ENCODE measurements at places on chromosomes 1 and 21.

- DNase-seq: no peak
Observed at GRCh38 chr1:61158591-61158990, 76.2 kb downstream of the NFIA start.

DNA sequence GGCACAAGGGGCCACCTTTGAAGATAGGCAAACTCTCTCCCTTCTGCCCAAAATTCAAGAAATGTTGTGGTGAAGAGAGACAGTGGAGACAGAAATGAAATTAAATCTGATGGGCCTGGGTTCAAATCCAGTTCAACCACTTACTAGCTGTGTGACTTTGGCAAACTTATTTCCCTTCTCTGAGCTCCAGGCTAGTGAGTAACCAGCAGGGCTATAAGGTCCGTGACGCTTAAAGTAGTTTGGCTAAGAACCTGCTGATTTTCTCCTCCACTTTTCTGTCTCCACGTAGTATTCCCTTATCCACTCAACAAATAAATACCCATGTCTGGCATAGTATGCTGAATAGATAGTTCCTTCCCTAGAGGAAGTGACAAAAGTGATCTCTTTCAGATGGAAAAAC lies 1.9 kb downstream of the SLC2A1 start:
- no peak for DNase-seq

GRCh38 chr1:77126307-77126706 lies 92.9 kb downstream of the PIGK start:
- peak; percentile 33 for DNase-seq

DNA sequence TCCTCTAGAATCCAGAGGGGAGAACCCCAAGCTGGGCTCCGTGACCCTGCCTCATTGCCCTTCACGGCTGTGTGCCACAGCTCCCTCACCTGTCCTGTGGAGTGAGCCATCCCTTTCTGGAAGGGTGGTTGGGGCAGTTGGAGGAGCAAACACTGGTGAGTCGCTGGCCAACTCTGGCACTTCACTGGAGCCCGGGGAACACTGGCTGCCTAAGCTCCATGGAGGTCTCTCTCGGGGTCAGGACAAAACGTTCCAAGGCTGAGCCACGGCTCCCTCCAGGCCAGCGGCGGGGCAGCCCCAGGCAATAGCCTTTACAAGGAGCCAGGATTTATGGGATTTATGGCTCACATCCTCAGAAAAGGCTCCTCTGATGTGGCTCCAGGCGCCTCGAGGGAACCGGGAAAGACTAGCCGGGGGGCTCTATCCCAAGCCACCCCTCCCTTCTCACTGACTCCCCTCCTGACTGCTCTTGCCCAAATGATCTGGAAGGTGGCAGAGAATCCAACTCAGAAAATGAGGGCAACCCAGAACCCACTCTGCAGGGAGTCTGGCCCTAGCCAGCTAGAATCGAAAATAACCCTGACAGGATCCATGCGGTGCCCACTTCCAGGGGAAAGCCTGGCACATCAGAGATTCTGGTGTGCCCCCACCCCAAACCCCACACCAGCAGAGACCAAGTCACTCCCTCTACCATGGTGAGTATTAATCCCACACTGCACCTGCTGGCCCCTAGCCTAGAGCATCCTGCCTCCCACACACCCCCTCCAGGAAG lies 75.2 kb downstream of the GLIS1 start:
- DNase-seq: no peak

GRCh38 chr1:191592907-191593306 lies 565.4 kb upstream of the RGS18 start:
- no peak for DNase-seq

DNA sequence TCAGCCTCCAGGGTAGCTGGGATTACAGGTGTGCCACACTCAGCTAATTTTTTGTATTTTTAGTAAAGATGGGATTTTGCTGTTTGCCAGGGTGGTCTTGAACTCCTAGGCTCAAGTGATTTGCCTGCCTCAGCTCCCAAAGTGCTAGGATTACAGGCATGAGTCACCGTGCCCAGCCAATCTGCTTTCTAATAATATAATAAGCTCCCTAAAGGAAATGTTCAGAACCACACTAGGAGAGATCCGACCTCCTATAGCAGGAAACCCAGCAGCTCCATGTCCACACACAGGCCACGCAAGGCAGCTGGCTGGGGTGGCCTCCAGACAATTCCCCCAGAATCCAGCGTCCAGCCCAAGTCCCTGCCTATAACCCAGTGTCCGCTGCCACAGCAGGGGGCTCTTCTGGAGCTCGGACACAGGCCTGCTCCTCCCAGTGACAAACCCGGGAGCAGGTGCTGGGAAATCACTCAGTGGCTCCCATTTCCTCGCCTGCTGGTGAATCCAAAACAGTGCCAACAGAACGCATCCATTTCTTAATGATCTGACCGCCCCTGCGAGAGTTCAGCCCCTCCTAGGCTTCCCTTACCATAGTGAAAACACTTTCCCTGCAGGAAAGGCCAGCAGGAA lies 7.5 kb downstream of the RIPK4 start:
- no peak for DNase-seq

DNA sequence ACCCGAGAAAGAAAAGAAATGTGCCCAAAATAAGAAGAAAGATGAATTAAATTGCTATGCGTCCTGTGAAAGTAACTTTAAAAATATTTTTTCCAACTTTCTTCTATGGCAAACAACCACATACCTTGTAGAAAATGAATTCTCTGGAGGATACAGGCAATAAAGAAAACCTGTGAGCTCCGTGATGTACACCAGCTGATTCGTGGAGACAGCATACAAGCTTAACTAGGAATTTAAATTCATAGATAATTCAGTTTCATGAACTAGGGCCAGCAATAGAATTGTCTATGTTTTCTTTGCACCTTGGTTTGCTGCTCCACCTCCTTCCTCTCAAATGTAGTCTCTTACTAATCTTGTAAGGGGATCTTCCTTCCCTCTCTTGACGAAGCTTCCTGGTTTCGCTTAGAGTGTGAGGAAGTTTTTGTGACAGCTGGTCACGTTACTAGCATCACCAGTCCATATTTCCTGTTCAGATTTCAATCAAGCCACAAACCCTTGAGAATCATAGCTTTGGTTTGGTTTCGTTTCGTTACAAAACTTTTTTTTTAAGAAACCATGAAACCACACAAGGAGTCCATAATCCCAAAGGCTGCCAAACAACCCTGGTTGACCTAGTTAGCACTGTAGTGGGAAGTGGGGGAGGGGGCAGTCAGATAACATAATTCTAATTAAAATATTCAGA lies 35.8 kb downstream of the GREM2 start:
- DNase-seq: no peak

- no peak for DNase-seq
Observed at GRCh38 chr1:29960156-29960755, 723.9 kb downstream of the PTPRU start.

DNA sequence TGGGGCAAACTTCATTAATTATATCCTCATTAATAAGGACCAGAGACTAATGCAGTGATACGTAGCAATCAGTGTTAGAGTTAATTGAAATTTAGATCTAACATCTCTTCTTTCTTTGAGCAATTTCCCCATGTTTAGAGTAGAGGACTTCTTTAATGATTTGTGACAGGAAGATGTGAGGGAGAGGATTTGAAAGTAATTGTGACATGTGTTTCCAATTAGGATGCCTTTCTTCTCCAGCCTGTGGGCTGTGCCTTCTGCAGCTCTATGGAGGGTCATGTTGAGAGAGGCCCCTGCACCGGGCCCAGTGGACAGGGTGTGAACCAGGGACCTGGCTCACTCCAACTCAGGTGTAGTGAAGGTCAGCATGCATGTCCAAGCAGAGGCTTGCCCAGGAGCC lies 103.0 kb downstream of the GREM2 start:
- DNase-seq: no peak

DNA sequence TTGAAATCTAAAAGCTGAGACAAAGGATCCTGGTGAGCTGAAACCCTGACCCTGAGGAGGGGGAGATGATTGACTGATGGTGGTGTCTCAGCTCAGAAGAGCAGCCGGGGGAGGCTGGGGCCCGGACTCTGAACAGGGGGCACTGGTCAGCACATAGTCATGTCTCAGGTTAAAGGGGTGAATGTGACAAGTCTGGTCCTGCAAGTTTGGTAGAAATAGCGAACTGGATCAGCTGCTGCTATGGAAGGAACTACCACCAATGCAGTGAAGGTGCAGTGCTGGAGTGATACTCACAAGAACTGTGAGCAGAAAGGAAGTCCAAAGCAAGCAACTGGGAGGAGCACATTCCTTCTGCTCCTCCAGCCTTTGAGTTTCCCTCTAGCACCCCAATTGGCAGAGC lies 98.8 kb upstream of the SSX2IP start:
- no peak for DNase-seq
